ENCODE measurements at places on chromosomes 12 and 14.

DNA sequence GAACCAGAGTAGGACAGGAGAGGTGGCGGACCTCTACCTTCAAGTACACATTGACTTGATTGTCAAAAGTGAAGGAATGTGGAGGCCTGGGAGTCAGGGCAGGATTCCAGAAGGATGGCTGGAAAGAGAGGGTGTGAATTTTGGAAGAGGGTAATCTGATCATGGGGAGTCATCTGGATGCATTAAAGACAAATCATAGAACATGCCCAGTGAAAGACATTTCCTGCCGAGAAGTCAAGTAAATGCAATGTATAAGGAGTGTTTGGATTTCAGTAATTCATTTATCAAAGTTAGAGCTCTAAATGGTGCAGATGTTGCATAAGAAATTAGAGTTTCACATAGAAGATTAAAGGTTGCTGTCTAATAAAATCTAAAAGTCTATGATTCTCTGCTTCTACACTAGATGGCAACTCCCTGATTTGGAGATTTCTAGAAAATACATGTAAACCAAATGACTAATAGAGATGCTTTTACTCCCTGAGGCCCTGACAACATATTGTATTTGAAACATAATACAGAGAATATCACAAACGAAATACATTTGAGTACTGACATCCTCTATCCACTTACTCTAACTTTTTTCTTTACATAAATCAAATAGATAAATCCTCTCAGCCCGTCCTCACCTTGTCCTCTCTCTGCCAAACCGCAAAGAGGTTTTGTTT lies 91.3 kb downstream of the KCNA5 start:
- DNase-seq = no peak

- DNase-seq = no peak
Observed at GRCh38 chr12:96234591-96235483, 40.7 kb downstream of the ELK3 start.

GRCh38 chr12:96510306-96510764 lies 21.0 kb downstream of the CFAP54 start:
- peak; percentile 36 for DNase-seq

GRCh38 chr14:103594265-103594664 lies 31.5 kb downstream of the COA8 start:
- DNase-seq = peak; percentile 65

GRCh38 chr12:29799591-29799990 lies 15.8 kb upstream of the TMTC1 start:
- peak; percentile 38 for DNase-seq

- DNase-seq = no peak
Observed at GRCh38 chr14:99632410-99633035, 12.4 kb upstream of the HHIPL1 start.

DNA sequence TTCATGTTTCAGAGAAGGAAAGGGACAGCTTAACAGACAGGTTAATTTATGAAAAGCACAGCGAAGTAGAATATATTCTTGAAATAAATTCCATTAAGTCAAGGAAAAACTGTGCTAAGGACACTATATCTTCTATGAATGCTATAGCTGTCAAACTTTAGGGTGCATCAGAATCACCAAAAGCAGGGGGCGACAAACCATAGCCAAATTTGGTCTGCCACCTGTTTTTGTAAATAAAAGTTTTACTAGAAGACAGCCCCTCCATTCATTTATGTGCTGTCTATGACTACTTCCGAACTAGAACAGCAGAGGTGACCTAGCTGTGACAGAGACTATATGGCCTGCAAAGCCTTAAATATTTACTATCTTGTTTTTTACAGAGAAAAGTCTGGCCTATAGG lies 25.9 kb downstream of the PPP4R3A start:
- DNase-seq = no peak

DNA sequence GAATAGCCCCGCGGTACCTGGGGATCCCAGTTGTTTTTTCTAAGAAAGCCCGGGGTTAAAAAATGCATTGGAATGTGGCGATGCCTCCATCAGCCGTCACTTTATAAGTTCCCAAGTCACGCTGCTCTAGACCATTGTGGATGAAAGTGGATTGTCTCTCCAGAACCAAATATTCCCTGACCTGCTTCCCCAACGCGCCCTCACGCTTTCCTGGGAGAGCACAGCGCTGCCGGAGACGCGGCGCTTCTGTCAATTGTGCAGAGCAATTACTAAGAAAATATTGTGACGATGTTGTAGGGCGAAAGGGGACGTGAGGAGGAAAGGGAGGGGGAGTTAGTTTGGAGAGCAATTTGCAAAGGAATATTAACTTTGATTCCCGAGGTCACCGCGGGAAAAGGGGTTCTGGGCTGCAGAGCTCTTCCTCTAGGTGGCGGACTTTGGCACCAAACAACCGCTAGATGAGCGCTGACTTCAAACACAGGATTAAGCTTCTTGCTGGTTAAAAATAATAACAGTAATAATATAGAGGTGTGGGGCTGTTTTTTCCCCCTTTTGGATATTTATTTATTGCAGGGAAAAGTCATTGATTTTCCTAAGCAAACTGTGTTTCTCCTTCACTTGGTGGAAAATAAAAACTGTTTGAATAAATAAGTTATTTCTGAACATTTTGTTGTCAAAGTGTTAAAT lies 9.6 kb upstream of the FOXG1 start:
- peak; percentile 74 for DNase-seq

- DNase-seq = peak; percentile 79
Observed at GRCh38 chr14:38391334-38391733, 135.4 kb upstream of the CLEC14A start.

GRCh38 chr12:52703424-52703823 lies at the start of gene KRT77:
KRT77 (minus strand) TSS chr12:52703524; CDS start chr12:52703434, 90 bp downstream.
- DNase-seq = no peak

DNA sequence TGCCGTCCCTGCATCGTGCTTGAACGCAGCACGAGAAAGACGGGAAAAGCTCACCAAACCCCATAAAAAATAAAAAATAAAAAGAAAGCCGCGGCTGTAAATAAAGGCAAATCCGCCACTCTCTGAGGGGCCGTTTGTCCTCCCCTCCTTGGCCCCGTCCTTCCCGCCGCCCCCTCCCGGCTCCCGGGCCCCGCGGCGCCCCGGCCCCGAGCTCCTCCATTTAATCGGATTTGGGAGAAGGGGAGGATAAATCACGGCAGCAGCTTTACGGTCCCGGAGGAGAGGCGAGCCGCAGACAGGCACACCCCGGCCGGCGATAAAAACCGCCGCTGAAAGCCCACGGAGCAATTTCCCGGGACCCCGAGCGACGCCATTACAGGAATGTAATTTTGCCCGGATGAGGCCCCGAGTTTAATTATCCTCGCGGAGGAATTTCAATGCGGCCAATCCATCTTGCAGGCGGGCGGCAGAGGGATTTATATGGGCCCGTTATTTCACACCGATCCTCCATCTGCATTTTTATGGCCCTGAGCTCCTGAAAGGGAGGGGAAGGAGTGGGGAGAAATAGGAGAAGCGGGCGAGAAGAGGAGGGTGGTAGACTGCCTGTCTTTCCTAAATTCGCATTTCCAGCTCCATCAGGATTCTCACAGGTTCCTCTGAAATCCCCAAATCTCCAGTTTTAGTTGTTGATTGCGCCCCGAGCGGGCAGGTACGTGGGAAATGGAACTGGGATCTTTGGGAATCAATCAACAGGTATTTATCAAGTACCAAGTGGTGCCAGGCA lies 1.3 kb upstream of the ATP5MC2 start:
- DNase-seq = peak; percentile 25

GRCh38 chr12:117847371-117847770 lies 121.4 kb downstream of the KSR2 start:
- DNase-seq = no peak

DNA sequence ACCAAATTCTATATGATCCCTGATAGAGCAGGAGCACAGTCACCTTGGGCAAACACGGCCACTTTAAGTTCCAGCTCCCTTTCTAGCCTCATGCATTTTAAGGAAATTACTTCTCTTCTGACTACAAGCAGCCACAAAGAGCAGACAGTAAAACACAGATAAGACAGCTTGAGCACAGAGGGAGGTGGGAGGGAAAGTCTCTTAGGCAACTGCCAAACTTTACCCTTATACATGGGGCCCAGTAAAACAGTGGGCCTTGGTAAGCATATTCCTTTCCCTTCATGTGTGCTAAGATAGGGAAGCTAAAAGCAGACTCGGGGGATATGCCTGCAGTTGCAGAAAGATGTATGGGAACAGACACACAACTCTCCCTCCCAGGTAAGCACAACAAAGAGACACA lies 235.9 kb downstream of the CPNE8 start:
- peak; percentile 69 for DNase-seq

DNA sequence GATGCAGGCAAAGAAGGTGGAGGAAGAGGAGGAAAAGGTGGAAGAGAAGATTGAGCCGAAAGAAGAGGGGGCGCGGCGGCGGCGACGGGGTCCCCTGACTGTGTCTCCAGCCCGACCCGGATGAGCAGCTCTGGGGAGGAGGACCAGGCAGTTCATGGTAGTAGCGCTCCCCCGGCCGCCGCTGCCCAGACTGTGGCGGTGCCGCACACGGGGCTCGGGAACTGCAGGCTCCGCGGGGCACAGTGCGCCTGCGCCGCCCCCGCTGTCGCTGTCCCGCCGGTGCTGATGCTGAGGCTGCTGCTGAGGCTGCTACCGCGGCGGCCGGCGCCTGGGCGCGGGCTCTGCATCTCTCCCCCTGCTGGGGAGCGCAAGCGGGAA lies at the start of gene KCNH5:
KCNH5 (minus strand) TSS at position 225 of the 378 bp plus-strand sequence. CDS start 272 bp downstream, outside the sequence.
- peak; percentile 41 for DNase-seq

GRCh38 chr12:90499795-90500194 lies 455.2 kb downstream of the CCER1 start:
- no peak for DNase-seq

GRCh38 chr12:45704968-45705367 lies 24.5 kb upstream of the ARID2 start:
- no peak for DNase-seq

GRCh38 chr14:103112400-103113243 lies 10.6 kb upstream of the TNFAIP2 start:
- DNase-seq = no peak

DNA sequence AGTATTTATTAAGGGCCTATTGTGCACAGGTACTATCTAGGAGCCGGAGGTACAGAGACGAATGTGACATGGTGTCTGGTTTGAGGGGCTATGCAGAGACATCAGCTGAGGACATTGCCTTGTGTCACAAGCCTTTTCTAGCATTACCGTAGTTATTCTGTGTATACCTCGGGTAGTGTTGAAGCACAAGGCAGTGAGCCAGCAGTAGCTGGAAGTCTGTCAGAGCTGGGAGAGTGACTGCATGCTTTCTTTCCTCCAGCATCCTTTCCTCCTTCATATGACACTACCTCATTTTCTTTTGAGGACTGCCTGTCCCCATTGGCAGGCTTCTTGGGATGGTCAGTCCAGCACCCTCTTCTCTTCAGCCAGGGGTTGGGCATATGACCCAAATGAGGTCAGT lies 77.0 kb downstream of the POLR3B start:
- no peak for DNase-seq

DNA sequence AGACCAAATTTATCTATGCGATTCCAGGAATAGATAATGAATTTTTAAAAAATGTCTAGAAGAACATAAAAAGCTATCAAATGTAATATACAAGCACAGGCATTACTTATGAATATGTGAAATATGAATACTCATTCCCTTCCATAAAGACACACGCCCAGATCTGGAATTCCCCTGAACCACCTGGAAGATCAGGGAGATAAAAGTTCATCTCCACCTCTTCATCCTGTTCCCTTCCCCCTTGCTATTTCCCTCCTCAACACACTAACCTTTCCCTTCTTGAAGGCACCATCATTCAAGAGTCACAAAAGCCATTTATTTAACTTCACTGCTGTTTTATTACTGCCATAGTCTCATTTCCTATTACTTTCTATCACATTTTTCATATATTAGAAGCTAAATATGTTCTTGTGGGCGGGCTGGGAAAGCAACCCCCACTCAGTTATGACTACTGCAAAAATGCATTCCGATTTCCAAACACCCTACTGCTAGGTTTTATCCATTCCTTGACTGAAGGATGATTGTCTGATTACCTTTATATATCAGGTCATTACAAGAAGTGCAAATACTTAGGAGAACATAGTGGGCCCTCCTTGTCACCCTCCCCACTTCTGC lies 16.1 kb downstream of the FGD6 start:
- DNase-seq = peak; percentile 55

DNA sequence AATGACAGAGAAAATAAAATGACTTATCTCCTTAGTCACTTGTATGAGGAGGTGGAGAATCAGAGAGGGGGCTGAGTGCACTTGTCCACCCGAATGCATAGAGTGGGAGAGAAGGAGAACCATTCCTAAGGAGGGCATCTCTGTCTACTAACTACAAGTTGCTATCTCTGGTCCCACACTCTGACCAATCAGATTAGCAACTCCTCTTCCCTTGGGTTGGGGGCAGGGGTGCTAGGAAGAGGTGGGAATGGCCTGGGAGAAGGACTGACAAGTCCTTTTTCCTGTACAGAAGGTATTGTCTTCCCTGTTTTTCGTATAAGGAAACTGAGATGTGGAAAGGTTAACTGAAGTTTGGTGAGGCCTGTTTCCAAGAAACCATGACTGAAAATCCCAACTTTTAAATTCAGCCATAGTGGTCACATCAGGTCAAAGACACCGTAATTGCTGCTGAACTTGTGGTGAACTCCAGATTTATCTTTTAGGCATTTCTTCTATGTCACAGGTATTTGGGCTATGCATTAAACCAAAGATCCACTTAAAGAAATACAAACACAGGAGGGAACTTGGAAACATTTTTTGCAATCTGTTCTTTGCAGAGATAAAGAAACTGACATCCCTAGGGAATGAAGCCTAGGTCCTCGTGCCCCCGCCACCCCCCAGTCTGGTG lies 207.8 kb downstream of the CRADD start:
- peak; percentile 58 for DNase-seq

DNA sequence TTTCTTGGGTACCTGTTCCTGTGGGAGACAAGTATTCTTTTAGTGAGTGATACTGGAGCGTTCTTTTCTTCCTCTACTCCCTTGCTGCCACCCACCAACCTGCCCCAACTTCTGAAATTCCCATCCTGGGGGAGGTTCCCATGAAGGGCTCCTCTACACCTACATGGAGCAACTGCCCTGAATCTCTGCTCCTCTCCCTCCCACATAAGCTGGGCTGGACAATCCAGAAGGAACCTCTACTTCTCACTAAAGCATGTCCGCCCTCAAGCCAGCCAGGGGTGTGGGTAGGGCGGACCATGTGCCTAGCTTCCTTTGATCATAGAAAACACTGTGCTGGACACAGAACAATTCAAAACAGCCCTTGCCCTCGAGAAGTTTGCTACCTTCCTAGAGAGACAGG lies 25.9 kb upstream of the ESRRB start:
- DNase-seq = no peak

DNA sequence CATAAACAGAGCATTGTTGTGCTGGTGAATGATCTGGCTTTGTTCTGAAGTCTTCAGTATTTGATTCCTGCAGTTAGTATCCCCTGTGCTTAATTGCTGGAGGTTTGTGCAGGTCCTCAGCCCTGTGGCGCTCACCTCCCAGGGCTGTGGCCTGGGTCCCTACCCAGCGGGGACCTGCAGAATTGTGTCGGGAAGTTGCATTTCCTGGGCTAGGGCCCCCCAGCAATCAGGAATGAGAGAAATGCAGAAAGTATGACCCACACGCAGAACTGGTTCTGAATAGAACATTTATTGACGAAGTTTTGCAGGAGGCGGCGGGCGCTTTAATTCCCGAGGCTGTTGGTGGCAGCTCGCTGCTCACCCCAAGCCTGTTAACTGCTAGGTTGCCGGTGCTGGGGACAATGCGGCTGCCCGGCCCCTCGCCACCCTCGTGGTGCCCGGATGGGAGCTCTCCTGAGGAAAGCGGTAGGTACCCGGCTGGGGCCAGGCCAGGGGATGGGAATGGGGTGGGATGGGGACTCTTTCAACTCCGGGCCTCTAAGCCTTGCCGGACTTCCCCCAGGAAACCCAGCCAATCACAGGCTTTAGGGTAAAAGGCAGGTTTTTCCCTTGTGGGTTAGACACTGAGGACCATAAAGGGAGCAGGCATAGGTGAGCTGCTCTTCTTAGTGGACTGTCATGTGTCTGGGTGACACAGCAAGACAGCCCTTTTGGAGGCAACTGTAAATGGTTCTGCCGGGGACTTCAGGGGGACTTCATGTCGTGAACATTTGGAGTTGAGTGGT lies 11.6 kb downstream of the PLEKHG3 start:
- no peak for DNase-seq
